Dermis microvascular lymphatic vessel endothelial cell (primary cell): ENCODE measurements at places on chromosomes 1 and 21. TPM values are rescaled to one million over a fixed set of nuclear protein-coding genes. Genes with fewer than 3 reads are reported as not detected.

Gene PPIAL4G
- total RNA-seq, result not detected in 2 replicates

Gene KRTAP8-1
- not detected in 2 replicates for total RNA-seq

- DNase-seq, result peak; percentile 80
Measured at GRCh38 chr1:44947774-44948311, 38.6 kb downstream of the EIF2B3 start.

DNA sequence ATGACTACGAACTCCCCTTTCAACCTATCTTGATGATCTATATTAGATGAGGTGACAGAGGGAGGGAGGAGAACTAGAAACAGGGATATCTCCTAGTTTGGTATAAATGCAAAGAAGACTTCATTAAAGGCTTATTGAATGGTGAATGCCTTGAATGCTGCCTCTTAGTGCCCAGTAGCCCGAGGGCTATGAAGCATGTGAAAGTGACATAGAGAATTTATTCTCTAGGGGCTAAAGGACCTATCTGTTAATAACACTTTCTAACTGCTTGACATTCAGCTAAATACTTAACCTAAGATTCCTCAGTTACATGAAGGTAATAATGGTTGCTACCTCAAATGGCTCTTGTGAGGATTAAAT is 764.1 kb downstream of the LTN1 start:
- DNase-seq, result no peak

DNA sequence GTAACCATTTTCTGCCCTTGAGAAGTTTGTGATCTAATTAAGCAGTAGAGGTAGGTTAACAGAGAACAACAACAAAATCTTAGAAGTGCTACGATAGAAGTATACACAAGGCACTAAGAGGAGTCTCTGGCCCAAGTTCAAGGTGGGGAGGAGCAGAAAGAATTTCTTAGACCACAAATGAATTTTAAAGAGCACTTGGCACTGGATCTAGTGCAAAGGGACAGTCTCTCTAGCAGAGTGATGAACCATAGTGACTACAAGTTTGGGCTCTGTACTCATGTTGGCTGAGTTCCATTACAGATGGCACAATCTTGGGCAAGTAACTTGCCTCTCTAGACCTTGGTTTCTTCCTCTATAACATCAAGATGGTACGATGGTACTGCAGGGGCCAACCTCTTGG is 33.3 kb upstream of the PIGC start:
- DNase-seq, result no peak

- DNase-seq, result no peak
Measured at GRCh38 chr1:243548516-243548915, 292.7 kb downstream of the SDCCAG8 start.

GRCh38 chr1:93965256-93965655 is 56.0 kb upstream of the GCLM start:
- no peak for DNase-seq

DNA sequence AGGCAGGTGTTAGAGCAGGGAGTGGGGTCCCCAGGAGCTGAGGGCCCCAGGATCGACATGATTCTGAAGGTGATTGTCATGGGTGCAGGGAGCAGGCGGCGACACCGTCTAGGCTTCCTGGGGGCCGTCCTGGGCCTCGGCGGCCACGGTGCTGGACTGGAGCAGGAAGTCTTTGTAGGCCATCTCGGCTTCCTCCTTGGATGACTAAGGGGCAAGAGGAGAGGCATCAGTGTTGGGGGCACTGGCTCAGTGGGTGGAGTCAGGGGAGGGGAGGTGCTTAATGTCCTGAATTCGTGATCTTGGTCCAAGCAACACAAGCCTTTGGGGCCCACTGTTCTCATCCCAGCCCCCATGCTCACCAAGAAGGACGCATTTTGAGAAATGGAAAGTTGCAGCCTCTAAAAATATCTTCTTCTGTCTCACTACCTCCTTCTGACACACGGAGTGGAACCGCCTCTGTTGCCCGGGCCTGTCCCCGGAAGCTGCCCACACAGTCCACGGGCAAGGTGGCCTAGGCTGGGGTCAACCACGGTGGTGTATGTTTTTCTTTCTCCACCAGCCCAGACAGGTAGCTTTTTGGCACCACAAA is 8.6 kb upstream of the FCMR start:
- no peak for DNase-seq

- no peak for DNase-seq
Measured at GRCh38 chr1:36321119-36321951, 2.1 kb downstream of the EVA1B start.

- no peak for DNase-seq
Measured at GRCh38 chr1:47761974-47762373, 235.2 kb downstream of the TRABD2B start.

- peak; percentile 32 for DNase-seq
Measured at GRCh38 chr1:157961805-157962762, 31.4 kb upstream of the KIRREL1 start.
